Esophagus squamous epithelium (tissue), 5 donors: ENCODE measurements at places on chromosomes 12 and 14. TPM values are rescaled to one million over a fixed set of nuclear protein-coding genes. Genes with fewer than 3 reads are reported as not detected.

GRCh38 chr12:103097496-103097895, 140.0 kb downstream of the ASCL1 start:
- DNase-seq, result no peak

CCDC60 gene
- total RNA-seq, result 10.6 TPM

DNA sequence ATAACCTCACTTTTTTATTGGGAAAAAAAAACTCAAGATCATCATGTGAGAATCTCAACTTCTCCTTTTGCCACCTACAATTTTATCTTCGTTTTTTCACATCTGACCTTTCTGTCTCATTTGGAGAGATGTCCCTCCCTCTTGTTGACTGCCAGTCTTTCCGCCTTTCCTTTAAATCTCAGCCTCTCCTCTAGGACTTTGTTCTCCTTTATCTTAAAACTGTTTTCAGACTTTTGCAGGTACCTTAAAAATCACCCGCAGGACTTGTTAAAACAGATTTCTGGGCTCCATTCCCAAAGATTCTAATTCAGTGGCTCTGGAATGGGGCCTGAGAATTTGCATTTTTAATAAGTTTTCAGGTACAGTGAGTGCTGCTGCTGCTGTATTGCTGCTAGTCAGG, 223.2 kb downstream of the NTF3 start:
- no peak for DNase-seq

SIRT4 gene
- not detected for total RNA-seq

- no peak for DNase-seq
These were observed 79.1 kb downstream of the KCNK13 start for GRCh38 chr14:90140956-90141316.

DNA sequence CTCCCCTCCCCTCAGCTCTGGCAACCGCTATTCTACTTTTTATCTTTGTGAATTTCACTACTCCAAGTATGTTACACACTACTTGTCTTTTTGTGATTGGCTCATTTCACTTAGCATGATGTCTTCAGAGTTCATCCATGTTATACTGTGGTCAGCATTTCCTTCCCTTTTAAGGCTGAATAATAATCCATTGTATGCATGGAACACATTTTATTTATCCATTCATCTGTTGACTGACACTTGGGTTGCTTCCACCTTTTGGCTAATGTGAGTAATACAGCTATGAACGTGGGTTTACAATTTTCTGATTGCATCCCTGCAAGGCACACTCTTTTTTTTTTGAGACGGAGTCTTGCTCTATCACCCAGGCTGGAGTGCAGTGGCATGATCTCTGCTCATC, 53.0 kb upstream of the FUT8 start:
- DNase-seq, result no peak

DNA sequence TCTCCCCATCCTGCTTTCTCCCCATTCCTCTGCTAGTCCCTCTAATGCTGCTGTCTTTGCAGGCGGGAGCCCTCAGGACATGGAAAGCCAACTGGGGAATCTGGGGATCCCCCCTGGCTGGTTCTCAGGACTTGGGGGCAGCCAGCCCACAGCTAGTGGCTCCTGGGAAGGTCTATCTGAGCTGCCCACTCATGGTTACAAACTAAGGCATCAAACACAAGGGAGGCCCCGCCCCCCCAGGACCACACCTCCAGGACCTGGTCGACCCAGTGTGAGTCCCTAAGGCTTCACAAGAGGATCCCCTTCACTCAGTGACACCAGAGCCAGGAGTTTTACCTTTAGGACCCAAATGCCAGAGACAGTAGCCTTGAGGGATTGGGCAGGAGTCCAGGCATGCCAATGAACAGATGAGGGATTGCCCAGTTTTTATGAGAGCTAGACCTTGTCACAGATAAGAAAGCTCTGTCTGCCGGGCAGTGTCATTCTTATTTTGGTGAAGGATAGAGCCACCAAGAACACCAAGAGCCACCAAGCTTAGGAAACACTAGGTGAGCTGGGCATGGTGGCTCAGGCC, 8.0 kb upstream of the CPNE6 start:
- no peak for DNase-seq

WASHC3 gene
- total RNA-seq, result 48.9 TPM

DNA sequence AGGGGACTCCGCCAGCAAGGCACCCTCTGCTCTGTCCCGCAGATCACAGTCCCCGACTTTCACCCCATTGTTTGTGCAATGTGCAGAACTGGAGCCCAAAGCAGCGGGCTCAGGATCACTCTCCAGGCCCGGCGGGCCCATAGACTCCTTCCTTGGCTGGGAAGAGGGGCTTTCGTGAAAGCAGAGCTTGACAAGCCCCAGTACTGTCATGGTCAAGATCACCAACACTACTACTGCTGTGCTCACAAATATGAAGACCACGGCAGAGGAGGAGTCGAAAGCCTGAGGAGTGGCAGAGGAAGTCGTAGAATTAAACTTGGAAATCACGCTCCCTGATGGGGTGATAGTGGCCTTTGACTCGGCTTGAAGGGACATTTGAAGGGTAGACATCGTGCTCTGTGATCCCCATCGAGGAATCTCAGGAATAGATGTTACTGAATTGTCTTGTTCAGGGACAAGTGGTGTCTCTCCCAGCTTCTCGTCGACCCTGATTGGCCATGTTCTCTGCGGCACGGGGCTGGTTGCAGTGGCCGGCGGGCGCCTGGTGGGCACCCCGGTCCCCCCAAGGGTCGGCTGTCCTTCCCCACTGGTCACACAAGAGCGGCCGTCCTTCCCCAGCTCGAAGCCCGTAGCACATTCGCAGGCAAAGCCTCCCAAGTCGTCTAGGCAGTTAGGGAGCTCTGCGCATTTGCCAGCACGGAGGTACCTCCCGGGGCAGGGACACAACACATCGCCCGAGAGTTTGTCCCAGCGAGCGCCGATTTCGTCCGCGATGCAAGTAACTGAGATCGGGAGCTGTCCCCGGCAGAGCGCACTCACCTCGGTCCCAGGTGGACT, 1.1 kb downstream of the CLEC14A start:
- no peak for DNase-seq

DNA sequence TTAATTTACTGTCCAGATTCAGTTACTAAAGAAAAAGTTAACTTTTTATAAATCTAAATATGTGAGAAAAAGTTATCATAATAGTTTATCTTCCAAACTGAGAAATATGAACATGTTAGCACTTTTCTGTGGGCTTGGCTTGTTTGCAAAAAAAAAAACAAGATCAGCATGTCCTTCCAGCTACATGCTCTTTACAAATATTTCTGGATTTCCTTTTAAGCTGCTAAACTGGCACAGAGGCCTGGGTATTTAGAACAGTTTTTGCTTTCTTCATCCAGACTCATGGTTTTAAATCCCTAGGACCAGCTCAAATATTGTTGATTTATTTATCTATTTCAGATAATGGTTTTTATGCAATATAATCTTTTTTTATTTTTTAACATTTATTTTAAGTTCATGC, 1444.5 kb upstream of the FLRT2 start:
- DNase-seq, result no peak

GRCh38 chr12:22299294-22299912, 35.1 kb downstream of the ST8SIA1 start:
- no peak for DNase-seq

DNA sequence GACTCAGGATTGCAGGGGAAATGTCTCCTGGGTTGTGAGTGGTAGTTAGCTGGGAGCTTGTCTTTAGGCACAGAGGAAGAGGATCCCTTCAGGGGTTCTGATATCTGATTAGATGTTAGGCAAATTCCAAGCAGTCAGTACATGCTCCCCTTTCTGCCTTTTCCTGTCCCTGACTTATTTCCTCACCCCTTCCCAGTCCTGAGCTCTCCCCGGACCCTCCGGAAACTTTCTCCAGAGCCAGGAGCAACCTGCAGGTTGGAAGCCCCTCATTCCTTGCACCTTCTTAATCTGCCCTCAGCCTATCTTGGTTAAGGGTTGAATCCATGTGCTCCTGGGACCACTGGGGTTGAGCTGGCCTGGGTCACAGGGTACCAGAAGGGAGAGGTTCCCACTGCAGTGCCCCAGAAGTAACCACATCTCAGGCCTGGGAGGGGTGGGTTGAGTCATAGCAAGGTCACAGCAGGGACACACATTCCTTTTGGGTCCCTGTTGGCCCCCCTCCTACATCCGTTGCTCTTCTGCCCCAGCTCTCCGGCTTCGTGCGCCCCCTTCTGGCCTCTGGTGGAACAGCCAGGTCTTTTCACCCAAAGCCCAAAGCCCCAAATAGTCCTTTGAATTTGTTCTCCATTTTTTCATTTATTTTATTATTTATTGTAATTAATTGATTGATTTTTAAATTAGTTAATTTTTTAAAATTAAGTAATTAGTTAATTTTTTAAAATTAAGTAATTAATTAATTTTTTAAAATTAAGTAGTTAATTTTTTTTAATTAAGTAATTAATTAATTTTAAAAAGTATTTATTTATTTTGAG, 1.8 kb downstream of the IGFBP6 start:
- no peak for DNase-seq

DNA sequence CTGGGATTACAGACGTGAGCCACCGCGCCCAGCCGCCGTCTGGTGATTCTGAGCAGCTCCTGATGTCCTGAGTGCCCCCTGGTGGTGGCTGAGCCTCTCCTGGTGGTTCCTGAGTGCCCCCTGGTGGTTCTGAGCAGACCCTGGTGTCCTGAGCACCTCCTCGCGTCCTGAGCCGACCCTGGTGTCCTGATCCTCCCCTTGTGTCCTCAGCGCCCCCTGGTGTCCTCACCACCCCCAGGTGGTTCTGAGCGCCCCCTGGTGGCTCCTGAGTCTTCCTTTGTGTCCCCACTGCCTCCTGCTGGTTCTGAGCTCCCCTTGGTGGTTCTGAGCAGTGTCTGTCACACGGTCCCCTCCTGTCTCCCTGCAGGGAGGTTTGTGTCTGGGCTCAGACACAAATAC, 1304.9 kb downstream of the TMEM121 start:
- no peak for DNase-seq

IL25 gene
- not detected for total RNA-seq

TIGAR gene
- total RNA-seq, result 6.3 TPM
